ENCODE measurements at places on chromosomes 1 and 21. TPM values are rescaled to one million over a fixed set of nuclear protein-coding genes. Genes with fewer than 3 reads are reported as not detected.

NFASC gene
- total RNA-seq = 7.6 TPM

TFF3 gene
- total RNA-seq = 16.3 TPM

WNT2B gene
- total RNA-seq = 3.9 TPM

CDC20 gene
- total RNA-seq = 2.3 TPM

TFF2 gene
- total RNA-seq = 1.3 TPM

CLCA4 gene
- total RNA-seq = not detected

CCDC17 gene
- 7.3 TPM for total RNA-seq

GRCh38 chr1:201772178-201772577, 56.8 kb upstream of the IPO9 start:
- no peak for DNase-seq

DNA sequence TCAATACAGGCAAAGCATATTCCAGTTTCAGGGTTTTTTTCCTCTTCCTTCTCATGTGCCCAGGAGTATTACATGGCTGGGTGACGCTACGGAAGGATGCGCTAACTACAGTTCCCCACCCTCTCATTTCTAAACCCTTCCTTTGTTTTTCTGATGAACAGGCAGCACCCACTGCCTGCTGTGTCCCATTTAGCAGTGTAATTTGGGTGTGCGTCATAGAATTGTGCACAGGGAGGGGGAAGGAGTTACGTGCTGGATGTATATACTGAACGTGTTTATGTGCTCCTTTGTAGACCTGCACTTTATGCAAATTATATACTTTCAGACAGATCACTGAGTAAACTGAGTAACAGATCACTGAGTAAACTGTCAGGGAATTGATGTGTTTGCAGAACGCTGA, 44.5 kb downstream of the ELAPOR1 start:
- no peak for DNase-seq

DNA sequence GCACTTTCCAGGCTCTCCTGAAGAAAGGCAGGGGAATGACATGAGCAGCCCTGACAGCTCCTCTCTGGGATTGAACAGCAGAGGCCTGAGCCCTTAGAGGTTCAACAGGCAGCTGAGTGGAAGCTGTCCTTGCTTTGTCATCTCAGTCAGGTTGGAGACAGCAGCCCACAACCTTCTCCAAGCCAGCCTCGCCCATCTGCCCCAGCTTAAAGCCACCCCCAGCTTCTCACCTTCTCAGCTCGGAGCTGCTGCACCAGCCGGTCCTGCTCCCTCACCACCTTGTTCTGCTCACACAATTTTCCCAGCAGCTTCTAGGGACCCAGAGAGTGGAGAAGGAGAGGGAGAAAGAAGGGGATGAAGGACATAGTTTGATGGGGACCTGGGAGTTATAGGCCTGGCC, 35.2 kb upstream of the GOLT1A start:
- DNase-seq = no peak

DNA sequence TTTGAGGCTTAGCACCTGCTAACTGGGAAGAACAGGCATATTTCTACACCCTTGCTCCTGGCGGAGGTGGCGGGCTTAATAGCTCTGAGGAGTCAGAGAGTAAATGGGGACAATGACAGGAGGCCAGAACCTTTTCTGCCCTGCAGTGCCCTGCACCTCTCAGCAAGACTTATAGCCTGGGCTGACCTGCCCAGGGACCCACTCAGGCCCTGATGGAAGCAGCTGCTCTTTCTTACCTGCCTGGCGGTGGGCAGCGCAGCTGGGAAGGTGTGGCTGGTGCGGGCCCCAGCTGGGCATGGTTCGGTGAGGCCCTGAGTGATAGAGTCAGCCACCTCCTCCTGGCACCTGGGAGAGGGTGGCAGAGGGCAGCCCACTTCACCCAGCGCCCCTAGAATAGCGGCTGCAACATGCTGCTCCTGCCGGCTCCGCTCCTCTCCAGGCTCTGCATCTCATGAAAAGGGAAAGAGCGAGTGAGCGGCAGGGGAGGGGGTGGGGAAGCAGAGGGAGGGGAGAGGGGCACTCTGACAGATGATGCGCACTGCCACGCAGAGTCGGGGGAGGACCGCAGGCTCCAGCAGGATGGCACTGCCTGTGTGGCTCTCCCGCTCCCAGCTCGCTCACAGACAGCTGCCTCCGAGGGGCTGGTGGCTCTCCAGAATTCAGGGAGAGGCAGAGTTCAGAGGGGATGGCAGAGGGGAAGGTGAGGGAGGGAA, at the start of gene RGS8:
Gene RGS8, minus strand, starts transcription at position 472 of the 713 bp plus-strand sequence. CDS start 14,938 bp downstream, outside the sequence.
- no peak for DNase-seq

- no peak for DNase-seq
Observed at GRCh38 chr1:220007438-220007837, 38.9 kb downstream of the EPRS1 start.

DNA sequence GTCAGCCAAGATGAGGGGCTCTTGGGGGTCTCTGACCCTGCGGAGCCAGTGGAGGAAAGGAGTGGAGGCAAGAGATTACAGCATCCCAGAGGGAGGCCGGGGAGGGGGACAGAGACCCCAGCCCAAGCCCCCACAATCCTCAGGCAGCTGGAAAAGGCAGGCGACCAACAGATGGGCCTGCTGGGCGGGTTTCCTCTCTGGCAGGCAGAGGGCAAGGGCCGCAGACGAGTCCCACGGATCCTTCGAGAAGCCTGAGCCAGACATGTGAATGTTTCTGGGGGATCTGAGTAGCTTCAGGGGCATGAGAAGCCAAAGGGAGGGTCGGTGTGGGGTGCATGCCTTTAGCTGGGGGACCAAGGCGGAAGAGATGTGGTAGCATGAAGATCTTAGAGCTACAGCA, 2.1 kb upstream of the PLEKHA6 start:
- DNase-seq = no peak

- DNase-seq = no peak
Observed at GRCh38 chr1:170221031-170221430, 75.3 kb downstream of the NTMT2 start.

GRCh38 chr1:110610696-110611286, 4.6 kb upstream of the KCNA2 start:
- DNase-seq = no peak

DNA sequence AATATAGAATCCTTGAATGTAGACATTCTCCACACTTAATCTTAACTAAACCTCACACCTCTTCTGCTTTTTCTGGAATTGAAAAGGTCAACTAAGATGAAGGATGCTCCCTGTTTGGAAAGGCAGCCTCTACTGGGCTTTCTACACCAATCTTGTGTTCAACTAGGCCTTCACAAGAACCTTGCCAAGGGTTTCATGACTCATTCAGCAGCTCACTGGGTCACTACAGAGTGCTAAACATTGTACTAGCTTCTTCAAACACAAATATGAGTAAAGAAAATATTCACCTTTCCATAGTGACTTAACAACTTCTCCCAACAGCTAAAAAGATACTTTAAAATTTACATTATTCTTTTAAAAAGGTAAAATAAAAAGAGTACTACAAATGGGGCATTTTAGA, 135.3 kb upstream of the PRMT6 start:
- no peak for DNase-seq
